ENCODE measurements at places on chromosomes 4 and X.
A peak's percentile ranks its signal among the peaks of the same experiment; 100 is the strongest.

DNA sequence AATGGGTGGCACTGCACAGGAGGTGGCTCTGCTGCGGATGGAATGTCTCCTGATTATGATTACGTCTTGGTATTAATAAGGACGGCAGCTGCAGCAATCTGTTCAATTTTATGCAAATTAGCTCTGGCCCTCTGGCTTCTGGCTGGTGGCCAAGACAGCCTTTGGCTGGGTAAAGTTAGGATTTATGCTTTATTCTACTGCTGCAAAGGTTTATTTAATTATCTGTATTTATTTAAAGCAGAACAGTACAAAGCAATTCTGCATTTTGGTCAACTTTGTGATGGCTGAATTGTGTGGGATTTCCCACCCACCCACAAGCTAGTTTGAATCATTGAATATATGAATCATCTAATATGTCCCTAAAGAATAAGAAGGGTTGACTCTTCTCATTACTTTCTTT lies 745.6 kb upstream of the FAM241A start:
- no peak for DNase-seq

- no peak for DNase-seq
These were observed 81.3 kb upstream of the TMEM33 start for GRCh38 chr4:41853973-41854372.

DNA sequence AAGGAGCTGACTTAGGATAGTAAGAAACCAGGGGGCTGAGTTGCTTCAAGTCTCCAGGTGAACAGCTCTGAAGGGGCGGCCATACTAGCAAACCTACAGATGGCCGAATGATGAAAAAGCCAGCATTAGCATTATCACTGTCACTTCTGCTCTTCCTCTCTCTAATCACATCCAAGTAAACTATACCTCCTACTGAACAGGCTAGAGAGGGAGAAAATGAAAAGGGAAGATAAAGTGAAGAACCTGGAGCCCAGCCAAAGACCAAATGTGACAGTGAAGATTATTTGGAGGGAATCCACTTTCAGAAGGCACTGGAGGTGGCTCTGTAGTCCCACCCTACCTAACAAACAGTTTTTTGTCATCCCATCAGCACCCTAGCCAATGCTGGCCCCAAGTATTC lies 50.4 kb upstream of the PRPS1 start:
- DNase-seq, result no peak

DNA sequence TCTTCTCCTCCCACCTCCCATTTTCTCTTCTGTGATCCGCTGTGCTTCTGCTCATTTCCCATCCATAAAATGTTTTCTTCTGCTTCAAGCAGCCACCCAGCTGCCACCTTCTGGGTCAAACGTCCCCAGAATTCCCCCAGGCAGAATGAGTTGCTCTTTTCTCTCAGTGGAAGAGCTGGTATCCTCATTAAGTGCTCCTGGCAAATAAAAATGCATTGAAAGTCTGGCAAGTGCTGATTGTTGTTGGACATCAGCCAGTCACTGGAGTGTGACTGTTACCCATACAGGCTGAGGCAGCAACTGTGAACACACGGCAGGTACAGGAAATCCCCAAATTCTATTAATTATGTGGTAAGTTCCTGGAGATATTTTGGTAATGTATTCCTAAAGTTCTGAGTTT lies 52.6 kb downstream of the LIMCH1 start:
- peak; percentile 40 for DNase-seq

DNA sequence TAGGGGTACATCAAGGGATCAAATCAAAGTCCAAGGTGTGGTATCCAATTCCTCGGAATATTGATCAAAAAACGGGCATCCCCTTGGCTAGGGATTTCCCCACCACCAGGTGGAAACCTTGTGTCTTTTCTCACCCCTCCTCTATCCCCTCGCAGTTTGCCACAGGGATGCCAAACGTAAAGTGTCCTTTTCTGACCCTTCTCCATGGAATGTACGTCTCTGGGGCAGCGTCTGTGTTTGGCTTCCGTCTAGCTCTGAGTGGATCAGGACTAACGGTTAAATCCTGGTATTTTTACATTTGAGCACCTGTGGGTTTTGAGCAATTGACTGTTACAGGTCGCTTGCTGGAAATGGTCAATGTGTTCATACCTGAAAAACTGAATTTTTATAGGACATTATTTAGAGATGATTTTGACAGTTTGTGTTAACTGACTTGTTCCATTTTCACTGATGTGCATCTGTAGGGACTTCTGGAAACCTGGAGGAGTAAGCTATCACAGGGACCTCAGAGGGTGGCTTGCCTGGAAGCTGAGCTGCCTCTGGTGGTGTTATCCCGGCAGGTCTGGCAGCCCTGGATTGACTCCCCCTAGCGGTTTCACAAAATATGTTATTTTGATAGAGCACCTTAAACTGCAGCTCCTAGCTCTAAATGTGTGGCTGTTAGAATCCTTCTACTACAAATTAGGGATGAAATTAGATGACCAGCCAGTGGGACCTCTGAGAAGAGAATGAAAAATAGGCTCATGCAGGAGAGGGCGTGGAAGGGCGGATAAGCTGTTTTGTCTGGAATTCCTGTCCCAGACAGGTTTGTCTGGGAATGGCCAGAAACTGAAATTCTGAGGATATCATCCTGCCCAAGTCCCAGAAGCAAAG lies 8.8 kb upstream of the MGST2 start:
- peak; percentile 72 for DNase-seq

GRCh38 chrX:11305641-11306040 lies 12.4 kb downstream of the AMELX start:
- no peak for DNase-seq

DNA sequence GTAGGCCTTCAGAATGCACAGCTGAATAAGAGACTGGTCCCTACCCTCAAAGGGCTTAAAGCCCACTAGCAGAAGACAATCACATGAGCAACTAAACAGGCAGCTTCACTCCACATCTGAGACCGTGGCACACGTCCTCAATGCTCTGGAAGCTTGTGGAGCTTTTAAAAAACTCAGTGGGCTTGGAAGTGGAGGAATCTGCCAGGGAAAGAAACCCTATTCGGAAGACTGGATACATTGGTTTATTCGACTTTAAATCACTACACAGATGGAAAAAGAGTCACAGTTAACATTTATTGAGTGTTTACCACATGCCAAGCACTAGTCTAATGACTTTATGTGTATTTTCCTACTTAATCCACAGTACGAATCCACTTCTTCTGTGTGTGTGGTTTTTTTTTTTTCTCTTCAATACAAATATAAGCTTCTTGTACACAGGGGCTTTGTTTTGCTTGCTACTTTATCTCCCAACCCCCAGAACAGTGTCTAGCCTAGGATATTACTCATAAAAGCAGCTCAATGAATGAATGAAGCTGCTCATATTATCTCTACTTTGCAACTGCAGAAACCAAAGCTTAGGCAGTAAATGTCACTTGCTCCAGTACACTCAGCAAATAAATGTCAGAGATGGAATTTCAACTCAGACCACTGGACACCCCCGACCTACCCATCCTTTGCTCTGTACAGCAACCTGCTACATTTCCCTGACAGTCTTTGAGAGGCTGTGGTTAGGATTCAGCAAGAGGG lies 137.7 kb downstream of the LDB2 start:
- no peak for DNase-seq

- DNase-seq, result no peak
These were observed 177.7 kb downstream of the ADAMTS3 start for GRCh38 chr4:72391281-72391680.

- DNase-seq, result no peak
These were observed 173.9 kb downstream of the GRIA3 start for GRCh38 chrX:123357941-123358340.

- DNase-seq, result no peak
These were observed 12.8 kb upstream of the SCD5 start for GRCh38 chr4:82811392-82811791.

DNA sequence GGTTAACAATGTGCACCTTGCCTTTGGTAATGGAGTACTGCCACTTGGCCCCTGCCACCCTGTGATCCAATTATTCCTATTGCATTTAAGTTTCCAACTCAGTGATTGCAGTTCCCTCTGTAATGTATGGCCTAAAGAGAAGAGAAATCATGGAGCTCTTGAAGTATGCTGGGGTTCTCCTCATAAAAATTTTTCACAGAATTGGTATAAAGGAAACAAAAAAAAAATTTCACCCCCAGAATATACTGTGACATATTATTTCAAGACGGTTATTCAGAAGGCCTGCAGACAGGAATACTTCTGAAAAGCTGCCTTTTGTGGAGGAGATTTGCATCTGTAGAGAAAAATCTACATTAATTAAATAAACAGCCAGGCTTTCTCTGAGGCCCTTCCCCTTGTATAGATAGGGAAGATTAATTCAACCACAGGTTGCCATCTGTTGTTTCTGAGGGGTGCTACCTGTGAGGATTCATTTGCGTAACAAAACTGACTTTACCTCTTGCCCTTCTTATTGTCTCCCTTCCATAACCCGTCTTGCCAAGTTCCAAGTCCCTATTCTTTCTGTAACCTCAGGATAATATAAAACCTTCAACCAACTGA lies 94.8 kb upstream of the LANCL3 start:
- DNase-seq, result no peak

- no peak for DNase-seq
These were observed 536.3 kb upstream of the HTR2C start for GRCh38 chrX:114047558-114047957.

DNA sequence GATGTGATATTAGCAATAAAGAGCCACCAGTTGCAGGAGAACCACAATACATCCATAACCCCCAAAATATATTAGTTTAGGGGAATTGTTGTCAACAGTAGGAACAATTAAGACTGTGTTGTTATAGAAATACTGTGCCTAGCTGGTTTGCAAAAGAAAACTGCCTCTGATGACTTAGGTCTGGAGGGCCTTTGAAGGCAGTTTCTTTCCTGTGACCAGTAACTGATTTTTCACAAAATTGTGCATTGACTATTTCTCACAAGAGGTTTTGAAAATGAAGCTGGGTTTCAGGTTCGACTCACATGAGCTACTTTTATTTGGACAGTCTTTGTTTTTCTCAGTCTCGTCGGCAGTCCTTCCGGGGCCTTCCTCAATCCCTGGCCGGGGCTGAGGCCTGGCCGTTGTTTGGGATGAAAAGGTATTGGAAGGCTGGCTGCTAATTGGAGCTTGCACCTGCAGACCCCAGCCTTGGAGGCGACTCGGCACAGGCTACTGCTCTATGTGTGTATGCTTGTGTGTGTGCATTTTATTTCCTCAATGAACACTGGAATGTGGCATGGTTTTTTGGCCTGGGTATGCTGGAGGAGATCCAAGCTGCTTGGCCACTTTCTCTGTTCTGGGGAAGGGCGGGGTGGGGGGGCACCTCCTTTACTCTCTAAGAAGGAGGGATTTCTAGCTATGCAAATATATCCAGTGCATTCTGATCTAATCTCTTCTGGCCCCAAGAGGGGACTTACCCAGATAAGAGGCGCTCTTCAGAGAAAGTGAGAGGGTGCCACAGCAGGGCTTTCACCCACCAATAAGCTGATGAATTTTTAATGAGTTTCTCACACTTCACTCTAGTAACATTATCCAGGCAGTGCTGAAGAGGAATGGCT lies 49.5 kb upstream of the LNX1 start:
- no peak for DNase-seq

All from kidney glomerular epithelial cell (primary cell).